Uterus (tissue), 4 donors: ENCODE measurements at places on chromosomes 3 and 15. TPM values are rescaled to one million over a fixed set of nuclear protein-coding genes. Genes with fewer than 3 reads are reported as not detected.
A peak's percentile ranks its signal among the peaks of the same experiment; 100 is the strongest.

GRCh38 chr3:114741066-114741465, 406.0 kb downstream of the ZBTB20 start:
- DNase-seq, result no peak

- DNase-seq, result no peak
Observed at GRCh38 chr3:159237226-159237625, 435.4 kb downstream of the MFSD1 start.

GRCh38 chr3:197135212-197135611, 105.6 kb upstream of the MELTF start:
- DNase-seq, result no peak

GRCh38 chr3:3600665-3601340, 198.4 kb upstream of the LRRN1 start:
- no peak for DNase-seq

DNA sequence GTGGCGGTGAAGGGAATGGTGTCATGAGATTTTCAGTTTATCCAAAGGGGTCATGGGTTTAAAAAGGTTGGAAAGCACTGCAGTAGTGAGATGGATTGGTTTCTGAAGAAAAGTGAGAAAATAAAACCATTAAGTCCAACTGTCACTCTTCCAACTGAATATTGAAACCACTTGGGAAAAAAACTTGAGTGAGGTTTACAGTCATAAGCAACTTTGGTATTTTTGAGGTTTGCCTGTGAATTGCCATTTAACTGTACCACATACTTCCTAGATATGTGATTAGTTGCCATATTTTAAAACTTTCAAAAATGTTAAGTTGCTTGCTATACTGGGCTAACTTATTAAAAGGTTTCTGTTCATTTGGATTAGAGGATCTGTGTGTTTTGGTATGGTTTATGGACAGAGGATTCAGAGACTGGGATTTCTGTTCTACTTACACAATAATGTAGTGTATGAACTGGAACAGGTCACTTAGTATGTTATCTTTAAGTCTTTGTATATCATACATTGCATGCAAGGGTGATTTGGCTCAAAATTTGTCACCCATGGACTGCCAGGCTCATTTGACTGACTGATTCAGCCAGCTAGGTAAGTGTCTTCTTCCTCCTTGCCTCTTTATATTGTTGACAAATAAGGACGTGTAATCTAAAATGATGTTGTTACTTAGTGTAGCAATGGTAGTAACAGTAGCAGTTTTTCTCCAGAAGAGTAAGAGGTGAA, 201.4 kb upstream of the EOMES start:
- DNase-seq, result no peak

DNA sequence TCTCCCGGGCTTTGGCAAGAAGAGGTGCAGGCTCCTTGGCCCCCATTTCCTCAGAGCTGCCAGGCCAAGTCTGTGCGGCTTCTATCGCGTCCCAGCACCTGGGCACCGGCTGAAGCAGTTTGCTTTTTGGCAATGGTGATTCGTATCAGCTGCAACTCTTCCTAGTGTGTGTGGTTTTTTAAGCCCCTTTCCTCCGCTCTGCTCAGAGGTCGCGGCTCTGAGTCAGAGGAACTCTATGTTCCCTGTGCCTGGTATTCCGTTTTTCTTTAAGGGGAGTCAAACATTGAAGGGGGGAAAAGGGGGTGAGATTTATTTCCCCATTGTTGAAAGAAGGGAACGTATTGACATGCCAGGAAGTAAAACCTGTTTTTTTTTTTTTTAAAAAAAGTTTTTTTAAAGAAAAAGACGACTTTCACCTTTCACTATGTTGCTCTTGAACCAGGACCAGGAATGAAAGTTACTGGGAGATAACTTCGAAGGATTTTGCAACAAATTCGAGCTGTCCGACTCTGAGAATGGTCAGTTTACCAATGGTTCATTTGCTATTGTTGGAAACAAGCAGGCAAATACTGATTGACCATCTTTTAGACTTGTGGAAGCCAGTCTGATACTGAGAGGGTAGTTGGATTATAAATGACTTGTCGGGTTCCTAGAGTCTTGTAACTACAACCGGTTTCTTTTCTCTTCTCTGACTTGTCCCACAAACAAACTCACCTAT, 1.1 kb downstream of the ARMC8 start:
- DNase-seq, result peak; percentile 31

GRCh38 chr3:127676456-127676855, 3.7 kb downstream of the ABTB1 start:
- no peak for DNase-seq

- no peak for DNase-seq
Observed at GRCh38 chr15:41233367-41233771, 2.3 kb downstream of the CHP1 start.

DNA sequence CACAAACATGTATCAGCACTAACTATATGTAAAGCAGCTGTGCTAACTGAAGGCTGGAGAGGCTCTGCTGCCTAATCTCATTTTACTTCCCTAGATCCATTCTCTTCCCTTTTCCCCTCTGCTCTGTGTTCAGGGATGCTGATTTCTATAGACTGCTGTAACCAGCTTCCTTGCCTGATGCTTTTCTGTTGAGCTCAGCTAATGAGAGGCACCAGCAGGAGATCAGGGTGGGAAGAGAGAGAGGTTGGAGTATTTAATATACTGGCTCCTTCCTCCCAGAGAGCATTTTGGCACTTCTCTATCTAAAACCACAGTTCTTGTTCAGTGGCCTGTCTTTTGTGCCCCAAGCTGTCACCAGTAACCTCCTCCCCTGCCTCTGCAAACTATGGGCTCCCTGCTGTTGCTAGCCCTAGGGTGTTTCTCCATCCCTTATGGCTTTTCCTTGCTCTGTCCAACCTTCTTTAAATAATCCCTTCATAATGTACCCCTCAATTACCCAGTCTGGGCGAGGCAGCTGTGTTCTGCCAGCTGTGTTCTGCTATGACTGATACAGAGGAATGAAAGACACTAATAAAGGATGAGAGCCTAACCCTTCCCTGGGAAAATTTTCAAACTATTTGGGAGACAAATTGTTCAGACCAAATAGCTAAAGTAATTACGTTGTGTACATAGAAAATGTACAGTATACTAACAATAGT, 69.5 kb downstream of the CADPS start:
- DNase-seq, result no peak

GRCh38 chr3:108062051-108062450, 28.8 kb downstream of the CD47 start:
- no peak for DNase-seq

DNA sequence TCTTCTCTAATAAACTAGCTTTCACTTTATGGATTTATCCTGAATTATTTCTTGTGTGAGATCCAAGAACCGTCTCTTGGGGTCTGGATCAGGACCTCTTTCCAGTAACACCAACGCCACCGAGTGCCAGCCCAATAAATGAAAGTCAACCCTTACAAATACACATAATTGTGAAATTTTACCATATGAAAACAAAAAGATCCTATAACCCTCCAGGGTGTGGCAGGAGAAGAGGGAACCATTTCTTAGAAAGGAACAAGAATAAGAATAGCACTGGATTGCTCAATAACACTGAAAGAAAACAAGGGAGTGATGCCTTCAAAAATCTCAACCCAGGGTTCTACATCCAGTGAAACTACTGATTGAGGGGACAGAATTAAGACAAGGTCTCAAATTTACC, 51.6 kb upstream of the ACKR4 start:
- no peak for DNase-seq

DNA sequence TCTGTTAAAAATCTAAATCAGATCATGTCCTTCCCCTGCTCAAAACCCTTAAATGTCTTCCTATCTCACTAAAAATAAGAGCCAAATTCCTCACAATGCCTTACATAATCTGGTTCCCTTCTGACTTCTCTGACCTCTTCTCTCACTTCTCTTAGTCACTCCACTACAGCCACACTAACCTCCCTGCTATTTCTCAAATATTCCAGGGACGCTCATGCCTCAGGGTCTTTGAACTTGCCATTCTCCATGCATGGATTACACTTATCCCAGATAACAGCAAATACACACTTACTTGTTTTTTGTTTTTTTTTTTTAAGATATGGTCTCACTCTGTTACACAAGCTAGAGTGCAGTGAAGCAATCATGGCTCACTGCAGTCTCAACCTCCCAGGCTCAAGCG, 8.5 kb downstream of the TP53BP1 start:
- no peak for DNase-seq

DNA sequence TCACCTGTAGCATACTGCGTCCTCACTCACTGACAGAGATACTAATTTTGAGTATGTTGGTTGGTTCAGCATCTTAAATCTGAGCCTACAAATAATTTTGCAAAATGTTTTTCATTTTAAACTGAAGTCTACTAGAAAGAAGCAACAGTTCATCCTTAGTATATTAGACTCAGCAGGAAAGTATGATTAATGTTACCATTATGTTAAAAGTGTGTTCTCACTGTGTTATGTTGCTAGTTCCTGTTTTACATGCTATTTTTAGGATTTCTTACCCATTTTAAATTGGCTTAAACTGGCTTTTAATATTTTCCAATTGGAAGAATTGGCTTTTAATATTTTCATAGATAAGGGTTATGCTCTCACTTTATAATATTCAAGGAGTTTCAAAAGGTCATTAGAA, 25.7 kb downstream of the ACKR4 start:
- DNase-seq, result no peak

GRCh38 chr15:67468416-67468815, 52.5 kb upstream of the C15orf61 start:
- DNase-seq, result no peak

DNA sequence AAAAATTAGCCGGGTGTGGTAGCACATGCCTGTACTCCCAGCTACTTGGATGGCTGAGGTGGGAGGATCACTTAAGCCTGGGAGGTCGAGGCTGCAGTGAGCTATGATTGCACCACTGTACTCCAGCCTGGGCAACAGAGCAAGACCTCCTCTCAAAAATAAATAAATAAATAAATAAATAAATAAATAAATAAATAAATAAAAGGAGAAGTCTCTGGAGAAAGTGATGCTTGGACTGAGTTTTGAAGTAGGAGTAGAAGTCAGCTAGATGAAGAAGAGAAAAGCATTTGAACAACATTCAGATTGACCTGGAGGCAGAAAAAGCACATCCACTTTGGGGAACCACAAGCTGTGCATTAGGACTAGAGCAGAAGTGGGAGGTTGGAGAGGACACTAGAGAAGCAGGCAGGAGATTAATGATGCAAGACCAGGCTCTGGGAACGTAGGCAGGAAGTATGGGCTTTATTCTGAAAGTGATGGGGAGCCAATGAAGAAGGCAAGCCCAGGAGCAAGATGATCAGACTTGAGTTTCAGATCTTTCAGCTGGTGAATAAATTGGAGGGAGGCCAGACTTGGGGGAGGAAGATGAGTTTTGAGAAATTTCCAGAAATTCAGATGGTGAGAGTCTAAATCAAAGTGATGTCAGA, 48.7 kb downstream of the KLHL6 start:
- DNase-seq, result no peak

DNA sequence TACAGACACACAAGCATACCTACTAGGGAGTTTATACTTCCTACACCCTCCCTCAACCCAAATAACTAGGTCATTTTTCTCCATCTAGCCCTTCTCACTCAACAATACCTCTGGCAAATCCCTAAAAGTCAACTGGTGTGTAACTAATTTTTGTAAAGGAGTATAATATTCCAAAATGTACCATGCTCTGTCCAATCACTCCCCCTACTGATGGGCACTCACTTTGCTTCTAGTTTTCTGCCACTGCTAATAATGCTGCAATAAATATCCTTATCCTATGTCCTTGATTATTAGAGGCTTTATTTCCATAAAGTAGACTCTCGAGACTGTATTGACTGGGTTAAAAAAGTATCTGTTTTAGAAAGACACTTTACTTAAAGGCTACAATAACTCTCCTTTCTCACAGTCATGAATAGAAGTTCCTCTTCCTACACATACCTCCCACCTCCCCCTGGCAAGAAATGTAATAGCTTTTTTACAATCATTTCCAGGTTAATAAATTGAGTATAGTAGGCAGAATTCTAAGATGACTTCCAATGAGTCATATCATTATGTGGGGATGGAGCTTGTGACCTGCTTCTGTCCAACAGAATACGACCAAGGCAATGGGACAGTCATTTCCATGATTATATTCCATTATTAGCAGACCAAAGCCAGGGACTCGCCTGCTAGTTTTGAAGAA, 30.0 kb downstream of the SHQ1 start:
- no peak for DNase-seq

DNA sequence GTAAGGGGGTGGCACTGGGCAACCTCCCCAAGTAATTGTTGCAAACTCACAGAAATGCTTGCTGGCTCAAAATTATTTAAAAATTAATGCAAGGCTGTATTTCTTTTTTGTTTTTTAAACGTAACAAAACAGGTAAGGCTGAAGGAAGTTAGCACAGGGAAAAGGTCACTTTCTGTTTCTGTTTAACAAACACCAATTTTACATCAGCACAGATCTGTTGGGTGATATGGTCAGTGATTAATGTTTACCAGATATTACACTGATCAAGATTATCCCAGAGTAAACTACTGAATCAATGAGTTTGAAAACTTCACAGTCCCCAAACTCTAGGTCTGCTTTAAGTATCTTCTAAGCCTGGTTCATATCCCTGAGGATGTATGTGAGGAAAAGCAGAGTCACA, 558.0 kb downstream of the FOXP1 start:
- no peak for DNase-seq

DNA sequence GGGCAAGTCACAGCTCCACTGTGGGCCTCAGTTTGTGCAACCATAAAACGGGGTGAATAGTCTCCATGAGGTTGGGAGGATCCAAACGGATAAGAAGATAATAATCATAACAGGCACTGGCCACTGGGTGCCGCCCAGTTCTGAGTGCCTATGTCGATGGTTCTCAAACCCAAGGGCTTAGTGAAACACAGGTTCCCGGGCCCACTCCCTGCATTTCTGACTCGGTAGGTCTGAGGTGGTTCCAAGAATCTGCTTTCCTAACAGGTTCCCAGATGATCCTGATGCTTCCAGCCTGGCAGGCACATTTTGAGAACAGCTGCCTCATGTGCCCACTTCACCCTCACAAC, 21.2 kb downstream of the ALS2CL start:
- DNase-seq, result no peak

- no peak for DNase-seq
Observed at GRCh38 chr3:16090706-16091105, 83.8 kb upstream of the GALNT15 start.

DNA sequence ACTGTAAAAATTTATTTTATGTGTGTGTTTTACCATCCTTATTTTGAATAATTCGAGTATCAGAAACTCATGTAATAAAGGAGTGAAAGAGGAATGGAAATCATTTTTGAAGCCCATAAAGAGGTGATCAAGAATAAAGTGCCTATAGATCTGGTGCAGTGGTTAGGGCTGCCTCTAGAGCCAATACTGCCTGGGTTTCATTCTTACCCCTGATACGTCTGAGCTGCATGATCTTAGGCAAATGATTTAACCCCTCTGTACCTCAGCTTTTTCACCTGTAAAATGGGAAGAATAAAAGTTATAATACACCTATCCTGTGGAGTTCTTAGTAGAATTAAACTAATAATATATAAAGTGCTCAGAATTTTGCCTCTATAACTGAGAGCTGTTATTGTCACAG, 30.4 kb downstream of the EFHB start:
- no peak for DNase-seq

Gene BDH1
- 4.4 TPM for total RNA-seq

Gene ACVR2B
- total RNA-seq, result 13.8 TPM

Gene CPN2
- total RNA-seq, result not detected

Gene SLC12A8
- 0.58 TPM for total RNA-seq
